ENCODE measurements at places on chromosomes 6 and 20.

DNA sequence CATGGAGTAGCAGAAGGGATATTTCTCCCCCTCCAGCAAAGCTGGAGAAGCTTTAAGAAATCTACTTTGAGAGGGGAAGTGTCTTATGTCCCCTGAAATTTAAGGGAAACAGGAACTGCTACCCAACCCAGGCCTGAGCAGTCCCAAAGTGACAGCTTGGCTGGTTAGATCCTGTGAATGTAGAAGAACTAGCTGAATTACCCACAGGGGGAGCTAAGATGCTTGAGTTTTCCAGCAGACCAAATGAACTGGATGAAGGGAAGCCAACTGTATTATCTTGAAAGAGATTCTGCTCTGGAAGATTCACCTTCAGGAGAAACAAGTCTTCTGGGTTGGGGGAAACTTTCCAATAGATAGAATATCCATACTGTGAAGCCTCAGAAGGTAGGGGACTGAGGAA, 303.3 kb upstream of the MMS22L start:
- DNase-seq, result no peak

DNA sequence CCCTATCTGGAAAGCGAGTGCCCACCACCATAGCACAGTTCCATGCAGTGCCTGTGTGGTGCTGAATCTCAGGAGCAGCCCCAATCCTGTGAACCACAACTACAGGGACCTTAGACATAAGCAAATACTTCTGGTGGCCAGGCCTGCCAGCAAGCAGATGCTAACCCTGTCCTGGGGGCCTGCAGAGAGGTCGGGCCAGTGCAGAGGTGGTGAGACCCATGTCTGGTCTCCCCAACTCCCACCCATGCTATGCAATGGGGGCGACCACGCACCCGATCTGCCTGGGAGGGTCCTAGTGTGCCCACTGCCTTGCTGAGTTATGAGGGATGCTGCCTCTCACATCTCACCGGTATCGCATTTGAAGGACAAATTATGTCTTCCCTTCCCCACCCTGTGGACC, 151.6 kb upstream of the ZNF337 start:
- DNase-seq, result no peak

- DNase-seq, result no peak
Observed at GRCh38 chr6:159084493-159085091, 39.8 kb upstream of the TAGAP start.

DNA sequence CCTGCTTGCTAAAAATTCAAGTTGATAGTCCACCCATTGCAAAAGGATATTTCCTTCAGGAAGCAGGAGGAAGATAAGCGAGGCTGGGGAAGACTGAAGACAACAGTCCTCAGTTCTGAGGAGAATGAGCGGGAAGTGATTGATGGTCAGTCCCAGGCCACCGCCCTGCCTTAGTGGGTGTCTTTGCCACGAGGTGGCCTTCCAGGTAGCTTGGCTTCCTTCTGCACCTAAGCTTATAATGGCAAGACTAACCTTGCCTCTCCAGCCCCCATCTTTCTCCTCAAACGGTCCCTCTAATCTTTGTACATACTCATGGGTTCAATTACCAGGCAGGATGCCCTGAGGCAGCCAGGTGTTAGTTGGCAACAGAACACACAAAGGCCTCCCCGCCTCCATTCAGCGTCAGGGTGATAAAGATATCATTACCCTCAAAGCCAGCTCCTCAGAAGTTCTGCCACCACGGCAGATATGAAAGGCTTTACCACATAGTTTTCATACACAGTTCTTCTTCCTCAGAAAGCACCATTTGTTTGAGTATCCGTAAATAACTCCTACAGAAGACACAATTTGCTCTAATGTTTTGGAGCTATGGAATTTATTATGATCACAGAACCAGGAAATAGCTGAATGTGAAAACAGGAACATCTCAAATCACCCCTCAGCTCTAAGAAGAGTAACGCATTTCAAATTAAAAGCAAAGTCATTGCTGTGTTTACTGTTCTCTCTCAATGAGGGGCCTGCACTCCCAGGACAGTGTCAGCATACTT, 249.4 kb downstream of the ATXN1 start:
- no peak for DNase-seq

- no peak for DNase-seq
Observed at GRCh38 chr20:4134861-4135379, 119.6 kb upstream of the RNF24 start.

- no peak for DNase-seq
Observed at GRCh38 chr6:32982084-32982701, 13.8 kb downstream of the BRD2 start.

- DNase-seq, result no peak
Observed at GRCh38 chr20:62787321-62787720, 9.0 kb upstream of the MRGBP start.

DNA sequence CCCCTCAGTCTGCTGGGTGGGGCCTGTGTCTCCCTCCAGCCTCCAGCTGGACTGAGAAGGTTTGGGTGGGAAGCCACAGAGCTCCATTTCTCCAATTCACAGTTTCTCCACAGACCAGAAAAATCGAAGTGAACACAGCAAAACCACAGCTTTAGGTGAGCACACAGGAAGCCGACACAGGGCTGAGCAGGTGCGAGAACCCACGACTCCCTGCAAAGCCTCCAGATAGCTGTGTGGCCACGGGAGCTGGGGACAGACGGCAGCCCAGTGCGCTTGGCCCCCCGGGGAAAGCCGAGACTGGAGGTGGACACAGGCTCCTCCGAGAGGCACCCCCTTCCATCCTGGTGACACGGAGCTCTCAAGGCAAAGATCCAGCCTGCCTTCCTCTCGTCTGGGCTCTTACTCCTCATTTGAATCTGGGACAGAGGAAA, 29.0 kb upstream of the MPC1 start:
- DNase-seq, result no peak

GRCh38 chr6:166955121-166955864, 1.1 kb downstream of the RNASET2 start:
- no peak for DNase-seq

DNA sequence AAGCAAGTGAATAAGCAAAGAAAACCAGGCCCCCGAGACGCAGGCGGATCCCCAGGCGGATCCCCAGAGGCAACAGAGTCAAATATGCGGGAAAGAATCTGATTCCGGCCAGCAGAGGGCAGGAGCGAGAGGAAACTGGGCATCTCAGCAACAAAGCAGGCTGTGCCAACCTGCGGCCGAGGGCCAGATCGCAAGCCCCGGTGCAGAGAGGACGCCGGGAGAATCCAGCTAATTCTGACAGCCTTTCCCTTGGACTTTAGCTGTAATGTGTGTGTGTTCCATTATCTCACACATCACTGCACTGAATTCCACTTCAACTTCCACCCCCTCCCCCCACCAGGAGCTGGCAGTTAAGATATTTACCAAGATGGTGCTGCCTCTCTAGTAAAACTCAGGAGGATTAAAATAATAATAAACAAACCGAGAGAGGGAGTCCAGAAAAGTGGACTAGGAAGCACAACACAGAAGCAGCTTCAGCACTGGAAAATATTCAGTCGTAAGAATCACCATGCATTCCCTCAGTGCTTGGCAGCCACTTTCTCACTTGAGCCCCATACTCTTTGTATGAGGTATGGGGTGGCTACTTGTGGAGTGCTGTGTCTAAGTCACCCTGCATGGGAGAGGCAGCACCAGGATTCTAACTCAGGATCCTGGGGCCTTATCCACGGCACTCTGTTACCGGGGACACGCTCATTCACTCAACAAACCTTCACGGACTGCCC, 66.2 kb upstream of the SNX9 start:
- peak; percentile 61 for DNase-seq

- no peak for DNase-seq
Observed at GRCh38 chr20:51331481-51331880, 211.0 kb downstream of the NFATC2 start.

GRCh38 chr6:26161322-26161721, 74.1 kb downstream of the HFE start:
- no peak for DNase-seq

DNA sequence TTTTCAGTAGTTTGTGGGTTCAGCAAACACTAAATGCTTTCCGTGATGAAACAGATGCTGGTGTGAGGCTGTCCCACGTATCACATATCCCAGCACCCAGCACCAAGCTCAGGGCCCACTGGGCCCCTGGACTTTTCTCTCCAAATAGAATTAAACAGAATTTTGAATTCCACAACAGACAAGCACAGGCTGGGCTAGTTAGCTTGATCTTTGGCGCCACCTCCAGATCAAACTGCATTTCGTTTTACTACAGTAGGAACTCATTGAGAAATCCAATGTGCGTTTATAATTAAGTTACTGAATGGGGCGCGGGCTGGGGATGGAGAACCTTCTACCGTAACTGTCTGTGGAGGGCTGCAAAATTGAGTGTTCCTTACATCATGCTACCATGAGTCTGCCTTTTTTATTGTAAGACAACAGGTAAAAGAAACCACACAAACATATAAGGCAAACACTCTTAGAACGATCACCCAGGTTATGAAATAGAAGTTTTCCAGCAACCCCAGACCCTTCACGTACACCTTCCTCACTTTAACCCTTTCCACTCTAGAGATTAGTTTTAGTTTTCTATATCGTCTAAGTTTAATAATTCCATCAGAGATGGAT, 107.8 kb downstream of the ZFP64 start:
- no peak for DNase-seq

GRCh38 chr20:49290608-49291191, 12.8 kb upstream of the ZNFX1 start:
- no peak for DNase-seq

DNA sequence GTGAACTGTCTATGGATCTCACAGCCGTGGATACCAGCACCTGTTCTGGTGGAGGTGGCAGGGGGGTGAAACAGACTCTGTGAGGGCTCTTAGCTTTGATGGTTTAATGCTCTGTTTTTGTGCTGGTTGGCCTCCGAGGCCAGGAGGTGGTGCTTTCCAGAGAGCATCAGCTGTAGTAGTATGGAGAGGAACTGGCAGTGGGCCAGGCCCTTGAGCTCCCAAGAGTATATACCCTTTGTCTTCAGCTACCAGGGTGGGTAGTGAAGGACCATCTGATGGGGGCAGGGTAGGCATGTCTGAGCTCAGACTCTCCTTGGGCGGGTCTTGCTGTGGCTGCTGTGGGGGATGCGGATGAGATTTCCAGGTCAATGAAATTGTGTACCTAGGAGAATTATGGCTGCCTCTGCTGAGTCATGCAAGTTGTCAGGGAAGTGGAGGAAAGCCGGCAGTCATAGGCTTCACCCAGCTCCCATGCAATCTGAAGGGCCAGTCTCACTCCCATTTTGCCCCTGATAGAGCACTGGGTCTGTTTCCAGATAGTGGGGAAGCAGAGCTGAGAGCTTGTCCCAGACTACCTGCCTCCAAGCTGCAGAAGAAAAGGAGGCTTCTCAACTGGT, 102.7 kb upstream of the AHI1 start:
- DNase-seq, result no peak

DNA sequence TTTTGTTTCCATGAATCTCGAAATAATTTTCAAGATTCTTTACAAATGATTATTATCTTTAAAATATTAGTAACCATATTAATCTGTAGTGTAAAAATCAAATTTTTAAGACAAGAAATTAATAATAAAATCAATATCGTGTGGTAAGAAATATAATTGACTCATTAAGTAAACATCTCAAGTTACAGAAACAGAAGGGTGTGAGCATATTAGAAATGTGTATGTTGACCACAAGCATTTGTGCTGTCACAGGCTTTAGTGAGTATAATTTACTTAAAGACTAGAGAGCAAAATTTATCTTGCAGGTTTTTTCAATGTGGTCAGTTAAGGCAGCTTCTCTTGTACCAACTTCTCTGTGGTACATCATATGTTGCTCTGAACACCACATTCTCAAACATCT, 566.5 kb upstream of the IRAK1BP1 start:
- DNase-seq, result no peak

DNA sequence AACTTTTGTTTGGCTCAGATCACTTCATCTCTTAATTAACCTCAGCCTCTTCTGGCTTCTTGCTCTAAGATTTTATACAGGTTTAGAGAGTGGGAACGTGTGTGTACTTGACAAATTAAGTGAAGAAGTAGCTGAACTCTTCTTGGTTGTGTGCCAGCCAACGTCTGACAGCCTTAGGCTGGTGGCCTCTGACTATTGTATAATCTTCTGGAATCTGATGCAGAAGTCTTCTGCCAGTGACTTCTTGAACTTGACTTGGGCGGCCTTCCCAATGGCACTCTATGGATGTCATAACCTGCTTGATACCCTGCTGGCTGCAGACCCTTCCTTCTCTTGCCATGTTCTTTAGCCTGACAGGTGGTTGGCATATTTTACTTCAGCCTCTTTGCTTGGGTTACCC, 660.5 kb downstream of the DOK5 start:
- no peak for DNase-seq

GRCh38 chr6:6439778-6440177, 119.3 kb upstream of the F13A1 start:
- no peak for DNase-seq

DNA sequence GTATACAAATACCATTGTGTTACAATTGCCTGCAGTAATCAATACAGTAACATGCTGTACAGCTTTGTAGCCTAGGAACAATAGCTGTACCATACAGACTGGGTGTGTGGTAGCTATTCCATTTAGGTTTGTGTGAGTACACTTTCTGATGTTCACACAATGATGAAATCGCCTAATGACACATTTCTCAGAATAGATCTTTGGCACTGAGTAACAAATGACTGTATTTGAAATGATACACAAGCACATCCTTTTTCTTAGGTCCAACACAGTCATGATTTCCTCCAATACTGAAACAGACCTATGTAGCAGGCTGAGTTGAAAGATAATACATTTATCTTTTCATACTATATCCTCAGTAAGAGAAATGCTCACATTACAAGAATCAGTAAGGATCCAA, 13.9 kb downstream of the KHDRBS2 start:
- no peak for DNase-seq

GRCh38 chr6:89597988-89598387, 40.6 kb downstream of the LYRM2 start:
- DNase-seq, result no peak

GRCh38 chr20:58267389-58268215, 39.1 kb upstream of the ANKRD60 start:
- no peak for DNase-seq

DNA sequence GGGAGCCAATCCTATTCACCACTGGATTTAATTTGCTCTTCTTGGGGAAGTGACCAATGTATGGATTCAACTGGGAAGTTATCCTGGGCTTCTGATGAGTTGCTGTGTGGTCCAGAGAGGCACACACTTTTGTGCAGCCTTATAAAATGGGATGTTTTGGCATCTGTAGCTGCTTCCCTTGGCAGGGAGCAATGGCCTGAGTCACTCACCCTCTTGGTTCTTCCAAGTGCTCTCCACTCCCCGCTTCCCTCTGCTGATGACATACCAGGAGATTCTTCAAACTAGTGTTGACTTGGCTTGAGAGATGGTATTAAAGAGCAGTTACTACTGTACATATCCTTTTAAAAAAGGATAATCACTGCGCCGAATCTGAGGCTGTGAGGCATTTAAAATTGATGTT, 105.8 kb downstream of the JARID2 start:
- DNase-seq, result no peak

- DNase-seq, result no peak
Observed at GRCh38 chr20:18187020-18187419, 49.4 kb downstream of the KAT14 start.

- no peak for DNase-seq
Observed at GRCh38 chr20:58440021-58440767, 51.2 kb downstream of the VAPB start.

GRCh38 chr6:144725736-144726522, 440.8 kb downstream of the UTRN start:
- DNase-seq, result no peak

- no peak for DNase-seq
Observed at GRCh38 chr6:11598687-11599086, 61.1 kb downstream of the TMEM170B start.
